Kidney tubule cell (primary cell): ENCODE measurements at places on chromosomes 4 and X.

DNA sequence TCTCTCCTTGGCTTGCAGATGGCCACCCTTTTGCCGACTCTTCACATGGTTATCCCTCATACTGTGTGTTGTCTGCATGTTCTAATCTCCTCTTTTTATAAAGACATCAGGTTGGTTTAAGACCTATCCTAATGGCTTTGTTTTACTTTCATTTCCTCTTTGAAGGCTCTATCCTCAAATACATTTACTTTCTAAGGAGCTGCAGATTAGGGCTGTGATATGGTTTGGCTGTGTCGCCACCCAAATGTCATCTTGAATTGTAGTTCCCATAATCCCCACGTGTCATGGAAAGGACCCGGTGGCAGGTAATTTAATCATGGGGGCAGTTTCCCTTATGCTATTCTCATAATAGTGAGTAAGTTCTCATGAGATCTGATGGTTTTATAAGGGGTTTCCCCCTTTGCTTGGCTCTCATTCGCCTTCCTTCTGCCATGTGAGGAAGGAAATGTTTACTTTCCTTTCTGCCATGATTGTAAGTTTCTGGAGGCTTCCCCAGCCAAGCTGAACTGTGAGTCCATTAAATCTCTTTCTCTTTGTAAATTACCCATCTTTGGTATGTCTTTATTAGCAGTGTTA lies 204.5 kb downstream of the RELL1 start:
- DNase-seq: no peak

DNA sequence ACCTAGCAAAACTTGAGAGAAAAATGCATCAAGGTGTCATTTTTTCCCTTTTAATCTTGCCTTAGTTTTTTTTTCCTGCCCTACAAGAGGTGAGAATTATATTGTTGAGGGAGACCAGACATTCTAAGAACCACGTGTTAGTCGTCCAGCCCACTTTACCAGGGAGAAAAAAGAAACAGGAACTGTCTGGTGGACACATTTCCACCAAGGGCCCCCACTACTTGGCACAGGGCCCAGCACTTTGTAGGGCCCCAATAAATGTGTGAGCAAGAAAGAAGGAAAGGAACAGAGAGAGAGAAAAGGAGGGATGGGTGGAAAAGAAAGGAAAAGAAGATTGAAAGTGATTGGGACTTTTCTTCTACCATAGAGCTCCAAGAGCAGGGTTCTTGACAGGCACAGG lies 3.9 kb upstream of the EGFL6 start:
- no peak for DNase-seq

GRCh38 chrX:13716905-13717304 lies 17.5 kb downstream of the TRAPPC2 start:
- DNase-seq: no peak

DNA sequence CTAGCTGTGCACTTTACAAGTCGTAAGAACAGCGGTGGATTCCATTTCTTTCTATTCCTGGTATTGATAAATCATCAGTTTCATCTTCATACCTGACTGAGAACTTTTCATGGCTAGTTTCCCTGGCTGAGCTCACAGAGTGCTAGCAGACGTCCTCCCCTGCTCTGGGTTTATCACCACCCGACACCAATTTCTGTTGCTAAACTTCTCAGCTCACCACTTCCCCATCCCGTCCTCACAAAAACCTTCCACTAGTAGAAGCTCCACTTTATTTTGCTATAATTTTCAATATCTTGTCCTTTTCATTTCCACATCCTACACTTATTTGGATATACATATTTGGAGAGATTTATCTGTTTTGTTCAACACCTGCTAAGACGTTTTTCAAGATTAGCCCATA lies 869.4 kb upstream of the FRG1 start:
- no peak for DNase-seq
